ENCODE measurements at places on chromosomes 1 and 21. TPM values are rescaled to one million over a fixed set of nuclear protein-coding genes. Genes with fewer than 3 reads are reported as not detected.
A peak's percentile ranks its signal among the peaks of the same experiment; 100 is the strongest.

NBPF6 gene
- total RNA-seq: 0.69 TPM

DNA sequence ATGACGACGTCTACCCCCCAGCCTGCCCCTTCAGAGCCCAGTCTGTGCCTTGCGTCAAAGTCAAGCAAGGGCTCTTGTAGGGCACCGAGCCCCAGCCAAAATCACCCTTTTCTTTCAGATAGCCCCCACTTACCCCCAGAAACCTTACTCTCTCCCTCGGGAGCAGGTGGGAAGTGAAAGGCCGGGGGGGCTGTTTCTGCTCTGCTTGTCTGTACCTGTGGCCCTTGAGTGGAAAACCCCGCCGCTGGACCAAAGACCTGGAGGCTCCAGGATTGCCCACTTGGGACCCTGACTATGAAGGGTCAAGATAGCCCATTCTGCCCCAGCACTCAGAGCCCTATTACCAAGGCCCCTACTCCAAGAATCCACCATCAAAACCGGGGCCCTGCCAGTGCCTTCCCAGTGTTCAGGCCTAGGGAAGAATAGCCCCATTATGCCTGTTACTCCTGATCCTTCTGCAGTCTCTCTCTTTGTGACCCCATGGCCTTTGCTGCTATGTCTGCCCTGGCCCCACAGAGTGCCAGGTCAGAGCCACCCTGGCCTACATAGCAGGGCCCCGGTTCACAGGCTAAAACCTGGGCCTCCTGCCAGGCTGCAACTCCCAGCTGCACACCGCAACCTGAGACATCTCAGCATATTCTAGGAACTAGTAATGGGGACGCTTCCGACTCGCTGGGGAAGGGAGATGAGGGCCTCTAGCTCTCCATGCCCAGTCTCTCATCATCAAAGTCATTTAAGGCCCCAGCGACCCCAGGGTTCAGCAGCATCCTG lies 22.2 kb upstream of the HPDL start:
- DNase-seq: peak; percentile 47
- H3K27ac ChIP-seq: peak overlapping the region; percentile 77
- peak overlapping the region; percentile 88 for H3K4me3 ChIP-seq
- H3K36me3 ChIP-seq: no peaks in the 10 kb centered on the region
- H3K4me1 ChIP-seq: peaks cover 8% of the 10 kb centered on the region

- H3K4me1 ChIP-seq: peaks cover 6% of the 10 kb centered on the region
- no peaks in the 10 kb centered on the region for H3K36me3 ChIP-seq
- peak overlapping the region; percentile 19 for H3K4me3 ChIP-seq
- peak overlapping the region; percentile 38 for H3K27ac ChIP-seq
These were observed 72.3 kb upstream of the COL11A1 start for GRCh38 chr1:103180660-103181059.

DNA sequence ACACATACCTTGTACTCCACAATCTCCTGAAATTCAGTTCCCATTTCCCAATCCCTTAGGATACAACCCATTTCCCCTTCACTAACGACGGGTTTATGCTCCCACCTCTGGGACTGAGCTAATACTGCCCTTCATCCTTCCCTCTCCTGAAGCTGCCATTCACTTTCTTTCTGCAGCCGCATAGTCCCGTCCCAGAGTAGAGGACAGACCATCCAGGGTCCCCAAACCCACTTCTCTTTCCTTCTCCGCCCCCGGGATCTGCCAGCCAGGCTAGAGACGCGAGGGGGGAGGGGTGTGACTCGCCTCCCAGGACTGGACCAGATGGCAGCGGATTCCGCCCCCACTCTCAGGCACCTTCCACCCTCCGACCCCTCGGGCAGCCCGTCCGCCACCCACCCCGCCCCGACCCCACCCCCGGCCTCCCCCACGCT lies 679 bp downstream of the ABL2 start:
- peak overlapping the region; percentile 100 for H3K4me3 ChIP-seq
- peaks cover 2% of the 10 kb centered on the region for H3K36me3 ChIP-seq
- DNase-seq: peak; percentile 53
- no peaks in the 10 kb centered on the region for H3K27me3 ChIP-seq

- no peaks in the 10 kb centered on the region for H3K4me1 ChIP-seq
- DNase-seq: no peak
- peaks cover 5% of the 10 kb centered on the region for H3K36me3 ChIP-seq
- no peak overlapping the region for H3K27ac ChIP-seq
- H3K4me3 ChIP-seq: no peak overlapping the region
These were observed 55.2 kb upstream of the IPO9 start for GRCh38 chr1:201773764-201774163.

DNA sequence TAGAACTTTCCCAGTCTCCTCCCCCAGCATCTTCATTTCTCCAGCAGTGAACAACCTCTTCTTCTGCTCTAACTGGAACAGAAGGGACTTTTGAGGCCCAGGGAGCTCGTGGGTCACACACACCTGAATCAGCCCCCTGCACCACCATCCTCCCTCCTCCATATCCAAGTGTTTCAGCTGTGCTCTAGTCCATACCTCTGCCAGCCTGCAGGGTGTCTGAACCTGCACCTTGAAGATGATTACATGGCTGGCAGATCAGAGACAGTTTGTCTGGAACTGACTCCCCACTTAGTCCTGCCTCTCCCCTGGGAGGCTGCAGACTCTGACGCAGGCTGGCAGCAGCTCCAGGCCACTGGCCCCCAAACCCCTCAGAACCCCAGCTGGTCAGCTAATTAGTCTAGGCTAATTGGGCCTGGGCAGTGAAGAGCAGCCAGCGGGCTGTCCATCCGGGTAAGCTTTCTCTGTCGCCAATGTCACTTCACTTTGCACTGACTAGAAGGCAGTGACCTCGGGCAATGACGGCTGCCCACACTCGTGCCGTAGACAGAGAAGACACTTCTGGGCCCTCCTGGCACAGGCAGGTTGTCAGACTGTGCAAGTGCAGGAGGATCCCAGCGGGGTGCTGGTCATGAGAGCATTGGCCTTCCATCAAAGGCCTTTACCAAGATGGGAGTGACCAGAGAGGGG lies 12.2 kb downstream of the CAMK1G start:
- H3K27me3 ChIP-seq: peaks cover 7% of the 10 kb centered on the region
- no peaks in the 10 kb centered on the region for H3K36me3 ChIP-seq
- H3K4me3 ChIP-seq: no peak overlapping the region

- H3K4me3 ChIP-seq: no peak within 1 kb of the TSS
- H3K4me1 ChIP-seq: peaks cover 4% of the 10 kb centered on the region
- H3K27me3 ChIP-seq: no peaks in the 10 kb centered on the region
- H3K36me3 ChIP-seq: no peaks in the 10 kb centered on the region
These were observed at the start of gene MYOC for GRCh38 chr1:171652234-171652822. TSS of gene MYOC (minus strand) at chr1:171652688. CDS start at chr1:171652611, 77 bp downstream.

- no peak overlapping the region for H3K4me3 ChIP-seq
- peaks cover 4% of the 10 kb centered on the region for H3K4me1 ChIP-seq
- no peaks in the 10 kb centered on the region for H3K27me3 ChIP-seq
These were observed 4.8 kb upstream of the IFNLR1 start for GRCh38 chr1:24191860-24192259.

DNA sequence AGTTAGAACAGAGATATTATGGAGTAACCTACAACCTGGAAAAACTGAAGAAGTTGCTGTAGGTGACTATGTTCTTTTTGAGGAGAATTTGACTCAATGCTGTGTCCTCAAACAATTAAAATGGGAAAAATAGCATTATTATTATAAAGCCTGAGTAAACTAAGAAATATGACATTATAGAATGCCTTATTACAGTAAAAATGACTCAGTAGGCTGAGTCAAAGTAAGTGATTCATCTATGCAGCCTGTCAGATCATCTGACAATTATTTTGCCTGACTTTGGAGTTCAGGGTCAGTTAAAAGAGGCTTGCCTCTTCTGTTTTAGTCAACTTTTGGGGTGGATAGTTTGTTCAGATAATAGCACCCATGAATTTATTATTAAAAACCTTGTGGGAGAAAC lies 150.8 kb upstream of the PTGFR start:
- H3K4me3 ChIP-seq: no peak overlapping the region
- H3K4me1 ChIP-seq: no peaks in the 10 kb centered on the region
- no peak for DNase-seq
- H3K36me3 ChIP-seq: no peaks in the 10 kb centered on the region
- H3K27me3 ChIP-seq: no peaks in the 10 kb centered on the region

PRAMEF14 gene
- not detected for total RNA-seq

GRCh38 chr1:87061742-87062156 lies 147.3 kb downstream of the HS2ST1 start:
- H3K27ac ChIP-seq: no peak overlapping the region
- DNase-seq: no peak
- peaks cover 13% of the 10 kb centered on the region for H3K4me1 ChIP-seq
- H3K27me3 ChIP-seq: no peaks in the 10 kb centered on the region

GRCh38 chr21:31480228-31480627 lies 136.2 kb upstream of the TIAM1 start:
- no peaks in the 10 kb centered on the region for H3K4me1 ChIP-seq
- H3K4me3 ChIP-seq: no peak overlapping the region
- no peaks in the 10 kb centered on the region for H3K36me3 ChIP-seq
- no peak overlapping the region for H3K27ac ChIP-seq
- H3K27me3 ChIP-seq: no peaks in the 10 kb centered on the region
- DNase-seq: no peak

DNA sequence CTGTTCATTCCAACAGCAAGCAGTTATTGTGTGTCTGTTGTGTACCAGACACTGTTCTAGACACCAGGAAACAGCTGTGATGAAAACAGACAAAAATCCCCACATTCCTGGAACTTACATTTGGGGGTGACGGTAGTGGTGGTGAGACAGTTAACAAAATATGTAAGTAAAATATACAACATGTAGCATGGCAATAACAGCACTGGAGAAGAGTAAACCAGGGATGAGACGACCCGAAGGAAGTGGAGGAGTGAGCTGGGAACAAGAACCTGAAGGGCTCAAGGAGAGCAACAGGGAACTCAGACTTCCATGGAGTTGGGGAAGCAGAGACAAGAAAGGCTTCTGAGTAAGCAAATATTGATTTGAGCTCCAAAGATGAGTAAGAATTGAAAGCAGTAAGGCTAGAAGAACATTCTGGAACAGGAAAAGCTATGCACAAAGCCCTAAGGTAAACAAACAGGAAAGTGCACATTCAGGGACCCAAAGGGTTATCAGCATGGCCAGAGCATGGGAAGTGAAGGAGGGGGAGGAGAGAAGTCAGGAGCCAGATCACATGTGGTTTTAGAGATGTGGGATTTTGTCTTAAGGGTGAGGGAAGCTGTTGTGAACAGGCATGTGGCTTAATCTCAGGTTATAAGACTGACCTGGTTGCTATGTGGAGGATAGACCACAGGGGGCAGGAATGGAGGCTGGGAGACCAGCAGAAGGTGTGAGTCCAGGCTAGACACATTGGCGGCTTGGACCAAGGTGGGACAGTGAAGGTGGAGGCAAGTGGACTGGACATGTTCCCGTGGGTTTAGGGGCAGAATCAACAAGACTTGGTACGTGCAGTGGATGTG lies 7.3 kb downstream of the CSF1 start:
- no peak overlapping the region for H3K4me3 ChIP-seq
- H3K4me1 ChIP-seq: no peaks in the 10 kb centered on the region
- DNase-seq: no peak
- peaks cover 1% of the 10 kb centered on the region for H3K27me3 ChIP-seq

TSSK3 gene
- 1.2 TPM for total RNA-seq

DNA sequence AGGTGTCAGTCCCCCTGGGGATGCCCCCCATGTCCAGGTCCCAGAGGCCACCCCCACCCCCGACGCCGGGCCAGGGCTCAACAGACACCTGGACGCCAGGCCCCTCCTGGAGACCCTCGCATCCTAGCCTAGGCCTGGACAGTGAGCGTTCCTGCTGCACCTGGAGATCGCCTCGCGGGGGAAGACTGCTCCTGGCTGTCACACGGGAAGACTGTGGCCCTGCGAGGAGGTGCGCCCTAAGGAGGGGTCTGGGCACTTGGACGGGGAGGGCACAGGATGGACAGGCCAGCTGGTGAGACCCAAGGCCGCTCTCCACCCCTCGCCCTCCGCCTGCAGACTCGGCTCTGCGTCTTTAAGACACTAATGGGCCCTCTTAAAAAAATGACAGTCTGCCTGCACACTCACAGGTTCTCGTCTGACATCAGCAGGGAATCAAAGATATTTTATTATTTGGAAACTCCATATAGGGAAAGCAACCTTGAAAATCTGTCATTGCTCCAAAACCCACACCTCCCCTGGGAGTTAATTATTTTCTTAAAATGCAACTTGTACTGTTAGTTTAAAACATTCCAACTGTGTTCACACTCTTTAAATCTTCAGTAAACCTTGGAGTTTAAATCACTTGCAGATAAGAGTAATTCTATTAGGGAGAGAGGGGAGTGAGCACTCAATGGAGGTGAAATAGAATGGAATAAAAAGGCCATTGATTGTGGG lies 45.6 kb upstream of the ACTRT2 start:
- H3K36me3 ChIP-seq: no peaks in the 10 kb centered on the region
- no peak overlapping the region for H3K4me3 ChIP-seq
- H3K27ac ChIP-seq: no peak overlapping the region
- peaks cover 16% of the 10 kb centered on the region for H3K27me3 ChIP-seq
- no peak for DNase-seq
- H3K4me1 ChIP-seq: peaks cover 1% of the 10 kb centered on the region

ETNK2 gene
- total RNA-seq: 9.4 TPM

GRCh38 chr1:30883389-30884172 lies 25.0 kb downstream of the SDC3 start:
- no peak overlapping the region for H3K4me3 ChIP-seq
- peaks cover under 1% of the 10 kb centered on the region for H3K36me3 ChIP-seq
- H3K27ac ChIP-seq: peak overlapping the region; percentile 35
- peak; percentile 92 for DNase-seq

DNA sequence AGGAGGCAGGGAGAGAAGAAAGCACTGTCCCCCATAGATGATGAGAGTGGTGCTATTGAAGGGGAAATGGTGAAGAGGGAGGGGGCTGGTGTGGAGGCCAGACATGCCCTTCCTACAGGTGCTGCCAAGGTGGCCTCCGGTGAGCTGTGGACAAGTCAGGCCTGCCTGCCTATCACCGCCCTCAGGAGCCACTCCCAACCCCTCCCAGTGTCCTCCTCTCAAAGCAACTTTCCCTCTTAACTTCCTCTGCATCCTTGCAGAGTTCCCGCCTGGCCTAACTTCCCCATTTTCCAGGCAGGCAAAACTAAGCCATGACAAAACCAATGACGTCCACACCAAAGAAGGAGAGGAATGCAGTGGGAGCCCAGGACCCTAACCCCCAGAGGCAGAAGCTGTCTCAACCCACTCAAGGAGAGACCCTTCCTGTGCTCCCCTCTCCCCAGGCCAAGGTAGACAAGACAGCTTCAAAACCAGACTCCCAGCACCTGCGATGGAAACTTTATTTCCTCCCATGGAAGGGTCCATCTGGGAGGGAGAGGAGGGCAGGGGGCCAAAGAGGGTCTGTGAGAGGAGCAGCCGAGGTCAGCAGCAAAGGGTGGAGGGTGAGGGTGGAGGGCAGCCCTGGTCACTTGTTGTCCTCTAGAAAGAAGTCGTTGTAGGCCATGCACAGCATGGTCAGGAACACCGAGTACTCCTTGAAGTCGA lies 1.0 kb upstream of the S100A6 start:
- H3K4me1 ChIP-seq: peaks cover 39% of the 10 kb centered on the region
- H3K27ac ChIP-seq: peak overlapping the region; percentile 60
- peak overlapping the region; percentile 68 for H3K4me3 ChIP-seq

GRCh38 chr1:57605933-57606332 lies 182.1 kb upstream of the DAB1 start:
- H3K36me3 ChIP-seq: no peaks in the 10 kb centered on the region
- no peak overlapping the region for H3K4me3 ChIP-seq
- H3K27ac ChIP-seq: no peak overlapping the region
- H3K4me1 ChIP-seq: no peaks in the 10 kb centered on the region
- no peaks in the 10 kb centered on the region for H3K27me3 ChIP-seq

PIGP gene
- 25.7 TPM for total RNA-seq

GRCh38 chr1:64176659-64177058 lies 26.8 kb upstream of the UBE2U start:
- H3K27ac ChIP-seq: no peak overlapping the region
- no peaks in the 10 kb centered on the region for H3K27me3 ChIP-seq
- H3K4me3 ChIP-seq: no peak overlapping the region
- no peaks in the 10 kb centered on the region for H3K36me3 ChIP-seq
- H3K4me1 ChIP-seq: peaks cover 21% of the 10 kb centered on the region
